ENCODE measurements at places on chromosomes 7 and 10.

GRCh38 chr7:90933984-90934383 lies 330.2 kb upstream of the FZD1 start:
- no peak for DNase-seq

GRCh38 chr10:51892965-51893658 lies 193.7 kb upstream of the CSTF2T start:
- no peak for DNase-seq

DNA sequence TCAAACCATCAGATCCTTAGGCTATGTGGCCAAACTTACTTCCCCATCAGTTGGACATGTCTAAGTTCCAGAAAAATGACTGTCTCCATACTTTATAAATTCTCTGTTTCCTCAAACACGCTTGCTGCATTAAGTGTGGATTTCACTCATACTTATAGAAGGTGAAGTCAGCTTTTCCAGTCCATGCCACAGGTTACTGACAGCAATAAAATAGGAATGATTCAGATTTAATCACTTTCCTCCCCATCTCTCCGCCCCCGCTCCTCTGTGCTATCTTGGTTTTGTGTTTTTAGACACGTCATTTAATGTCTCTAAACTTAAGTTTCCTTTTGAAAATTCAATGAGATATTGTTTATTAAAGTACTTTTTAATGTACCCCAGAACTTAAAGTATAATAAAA lies 1098.0 kb upstream of the C7orf33 start:
- DNase-seq = no peak

GRCh38 chr10:125082881-125083575 lies 77.3 kb downstream of the CTBP2 start:
- no peak for DNase-seq

- no peak for DNase-seq
Observed at GRCh38 chr10:644076-644942, 45.2 kb downstream of the DIP2C start.

DNA sequence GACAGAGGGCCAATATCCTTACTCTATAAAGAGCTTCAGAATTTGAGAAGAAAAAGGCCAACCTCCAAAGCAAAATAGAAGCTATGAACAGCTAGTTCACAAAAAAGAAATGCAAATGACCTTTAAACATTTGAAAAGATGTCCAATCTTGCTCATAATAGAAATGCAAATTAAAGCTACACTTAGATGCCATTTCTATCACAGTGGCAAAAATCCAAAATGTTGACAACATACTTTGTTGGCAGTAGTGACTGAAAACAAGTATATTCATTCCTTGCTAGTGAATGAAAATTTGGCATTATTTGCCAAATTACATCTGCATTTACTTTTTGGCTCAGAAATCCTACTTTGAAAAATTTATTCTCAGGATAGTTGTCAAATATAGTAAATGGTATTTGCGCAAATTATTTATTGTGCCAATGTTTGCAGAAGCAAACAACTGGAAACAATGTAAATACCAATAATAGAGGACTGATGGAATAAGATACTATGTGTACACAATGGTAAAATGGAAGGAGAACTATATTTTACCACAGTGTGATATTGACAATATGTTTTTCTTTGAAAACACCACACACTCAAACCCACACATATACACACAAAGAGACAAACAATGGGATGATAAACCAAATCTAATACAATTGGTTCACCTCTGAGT lies 9.4 kb downstream of the TMEM106B start:
- DNase-seq = no peak

DNA sequence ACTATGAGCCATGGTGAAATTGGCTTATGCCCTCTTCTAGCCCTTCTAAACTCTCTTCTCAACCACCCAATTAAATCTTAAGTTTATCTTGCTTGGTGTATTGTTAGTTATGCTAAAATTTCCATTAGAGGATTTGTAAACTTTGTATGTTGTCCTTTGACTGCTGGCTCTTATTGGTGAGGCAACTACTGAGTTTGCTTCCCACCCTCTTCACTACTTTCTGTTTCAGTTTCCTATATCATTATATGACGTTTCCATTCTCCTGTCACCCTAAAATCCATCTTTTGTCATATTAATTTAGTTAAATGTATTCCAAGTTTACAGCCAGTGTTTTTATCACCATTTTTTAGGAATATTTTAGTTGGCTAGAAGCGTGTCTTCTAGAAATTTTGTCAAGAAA lies 80.9 kb upstream of the VWC2 start:
- no peak for DNase-seq

GRCh38 chr7:152081088-152081487 lies 55.6 kb downstream of the GALNT11 start:
- DNase-seq = no peak

GRCh38 chr10:3192856-3193635 lies 20.5 kb upstream of the PITRM1 start:
- peak; percentile 62 for DNase-seq

- DNase-seq = no peak
Observed at GRCh38 chr7:111528331-111528730, 34.0 kb downstream of the IMMP2L start.

DNA sequence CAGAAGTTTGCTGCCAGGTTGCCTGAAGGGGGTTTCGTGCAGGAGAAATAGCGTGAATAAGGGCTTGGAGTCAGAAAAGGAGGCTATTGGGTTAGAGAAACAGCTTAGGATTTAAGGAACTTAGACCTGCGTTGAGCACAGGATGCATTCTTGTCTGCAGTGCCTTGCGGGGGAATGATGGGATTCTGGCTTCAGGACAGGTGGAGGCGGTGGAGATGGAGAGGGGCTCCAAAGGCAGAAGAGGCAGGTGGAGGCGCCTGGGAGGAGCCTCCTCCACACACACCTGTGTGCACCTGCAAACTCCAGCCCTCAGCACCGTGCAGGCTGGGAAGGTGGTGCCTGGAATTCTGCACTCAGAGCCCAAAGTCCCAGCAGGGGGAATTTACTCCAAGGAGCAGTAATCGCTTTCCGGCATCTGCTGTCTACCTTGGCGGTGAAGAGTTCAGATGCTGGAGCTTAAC lies 1.8 kb downstream of the CLIP2 start:
- DNase-seq = no peak

DNA sequence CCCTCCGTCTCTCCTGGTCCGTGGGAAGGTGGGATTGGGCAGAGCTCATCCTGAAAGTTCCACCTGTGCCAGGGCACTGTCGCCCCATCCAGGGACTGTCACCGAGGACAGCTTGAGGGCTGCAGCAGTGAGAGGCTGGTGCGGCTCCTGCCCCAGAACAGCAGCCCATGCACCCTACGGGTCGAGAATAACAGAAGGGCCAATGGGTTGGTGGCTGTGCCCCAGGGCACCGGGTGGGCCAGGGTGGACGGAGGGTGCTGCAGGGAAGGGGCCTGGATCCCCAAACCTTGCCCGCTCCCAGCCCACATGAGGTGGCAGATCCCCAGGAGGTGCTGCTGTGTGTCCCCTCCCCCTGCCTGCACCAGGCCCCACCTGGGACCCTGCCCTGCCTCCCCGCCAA lies 23.9 kb downstream of the UNCX start:
- DNase-seq = no peak

All from CD4-positive, alpha-beta T cell treated with Interleukin-15 for 4 hours (primary cell).